ENCODE measurements at places on chromosomes 2 and 18. TPM values are rescaled to one million over a fixed set of nuclear protein-coding genes. Genes with fewer than 3 reads are reported as not detected.

Gene RFTN2
- total RNA-seq = 8.6 TPM

Gene NCL
- total RNA-seq = 210 TPM

Gene UBXN4
- total RNA-seq = 75.8 TPM

Gene CXCR2
- total RNA-seq = 1.2 TPM

Gene NAT8
- total RNA-seq = not detected

Gene PIEZO2
- total RNA-seq = 2.1 TPM

Gene FN1
- 775 TPM for total RNA-seq

Gene DNAH7
- 0.50 TPM for total RNA-seq

Gene FBLN7
- 1.1 TPM for total RNA-seq

Gene TEX51
- not detected for total RNA-seq

Gene ONECUT2
- total RNA-seq = 0.03 TPM

Gene TUBB6
- total RNA-seq = 254 TPM

Gene DYNAP
- not detected for total RNA-seq

Gene SPC25
- 0.85 TPM for total RNA-seq

Gene TYW5
- total RNA-seq = 3.4 TPM

Gene CROCC2
- not detected for total RNA-seq

Gene PPIG
- 33.7 TPM for total RNA-seq

Gene TGFA
- 1.0 TPM for total RNA-seq

Gene AAK1
- 64.7 TPM for total RNA-seq

Gene PMAIP1
- total RNA-seq = 0.50 TPM

Gene DSG4
- total RNA-seq = not detected

Gene LDLRAD4
- 80.2 TPM for total RNA-seq

Gene IL18R1
- 5.5 TPM for total RNA-seq

Gene SPATA3
- not detected for total RNA-seq

Gene SDC1
- 0.21 TPM for total RNA-seq

Gene FLACC1
- total RNA-seq = 4.9 TPM

Gene EMILIN1
- 41.1 TPM for total RNA-seq

Gene ZNF513
- total RNA-seq = 11.9 TPM

Gene ATOH8
- total RNA-seq = 23.4 TPM

Gene SCN2A
- total RNA-seq = 0.13 TPM

Gene CDH20
- not detected for total RNA-seq

Gene HES6
- 3.8 TPM for total RNA-seq

Gene TWIST2
- total RNA-seq = 7.6 TPM

Gene BCL2
- 11.6 TPM for total RNA-seq

Gene GPR45
- not detected for total RNA-seq

Gene NPC1
- total RNA-seq = 29.7 TPM

Gene CEBPZ
- total RNA-seq = 33.2 TPM

Gene INO80C
- 23.5 TPM for total RNA-seq

Gene FAM228A
- total RNA-seq = 1.2 TPM

Gene REG1B
- total RNA-seq = not detected

Gene PCBP1
- total RNA-seq = 248 TPM

Gene TXNDC2
- 0.18 TPM for total RNA-seq

Gene SLC5A7
- not detected for total RNA-seq

Gene NGEF
- 1.6 TPM for total RNA-seq

Gene ELOA2
- not detected for total RNA-seq

Gene HOXD8
- 1.3 TPM for total RNA-seq

Gene DNER
- 6.2 TPM for total RNA-seq

Gene NCKAP5
- 5.8 TPM for total RNA-seq

Gene SH2D6
- 0.37 TPM for total RNA-seq

Gene VWA3B
- 0.50 TPM for total RNA-seq

Gene TMEM127
- 86.6 TPM for total RNA-seq

Gene OSR1
- total RNA-seq = 67.9 TPM

Gene IL1F10
- not detected for total RNA-seq

Gene RPRM
- 0.44 TPM for total RNA-seq

Gene RAX
- not detected for total RNA-seq

Gene DCC
- not detected for total RNA-seq

Gene MZT2A
- 59.4 TPM for total RNA-seq

Gene UPP2
- not detected for total RNA-seq

Gene HOXD13
- not detected for total RNA-seq
